ENCODE measurements at places on chromosomes 6 and 20.

- DNase-seq, result no peak
Measured at GRCh38 chr20:59006864-59007664, at the start of gene CTSZ. CTSZ (minus strand) TSS chr20:59007254; CDS start chr20:59007128, 126 bp downstream.

DNA sequence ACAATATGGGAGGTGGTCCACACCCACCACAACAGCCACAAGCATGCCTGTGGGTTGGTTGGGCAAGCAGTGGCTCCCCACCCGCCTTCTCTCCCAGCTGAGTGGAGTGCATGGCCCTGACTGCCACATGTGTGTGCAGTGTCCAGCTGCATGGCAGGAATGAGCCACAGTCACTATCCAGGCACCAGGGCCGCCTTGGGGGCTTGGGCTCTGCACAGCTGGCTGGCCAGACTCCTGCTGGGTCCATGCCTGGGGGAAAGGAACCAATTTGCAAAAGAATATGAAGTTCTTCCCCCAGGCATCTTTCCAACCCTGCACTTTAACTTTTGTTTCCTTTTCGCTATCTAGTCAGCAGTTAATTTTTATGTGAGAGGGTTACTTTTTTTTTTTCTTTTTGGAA is 11.6 kb upstream of the ASCC3 start:
- no peak for DNase-seq

- DNase-seq, result no peak
Measured at GRCh38 chr6:82217018-82217586, 30.4 kb downstream of the IBTK start.

DNA sequence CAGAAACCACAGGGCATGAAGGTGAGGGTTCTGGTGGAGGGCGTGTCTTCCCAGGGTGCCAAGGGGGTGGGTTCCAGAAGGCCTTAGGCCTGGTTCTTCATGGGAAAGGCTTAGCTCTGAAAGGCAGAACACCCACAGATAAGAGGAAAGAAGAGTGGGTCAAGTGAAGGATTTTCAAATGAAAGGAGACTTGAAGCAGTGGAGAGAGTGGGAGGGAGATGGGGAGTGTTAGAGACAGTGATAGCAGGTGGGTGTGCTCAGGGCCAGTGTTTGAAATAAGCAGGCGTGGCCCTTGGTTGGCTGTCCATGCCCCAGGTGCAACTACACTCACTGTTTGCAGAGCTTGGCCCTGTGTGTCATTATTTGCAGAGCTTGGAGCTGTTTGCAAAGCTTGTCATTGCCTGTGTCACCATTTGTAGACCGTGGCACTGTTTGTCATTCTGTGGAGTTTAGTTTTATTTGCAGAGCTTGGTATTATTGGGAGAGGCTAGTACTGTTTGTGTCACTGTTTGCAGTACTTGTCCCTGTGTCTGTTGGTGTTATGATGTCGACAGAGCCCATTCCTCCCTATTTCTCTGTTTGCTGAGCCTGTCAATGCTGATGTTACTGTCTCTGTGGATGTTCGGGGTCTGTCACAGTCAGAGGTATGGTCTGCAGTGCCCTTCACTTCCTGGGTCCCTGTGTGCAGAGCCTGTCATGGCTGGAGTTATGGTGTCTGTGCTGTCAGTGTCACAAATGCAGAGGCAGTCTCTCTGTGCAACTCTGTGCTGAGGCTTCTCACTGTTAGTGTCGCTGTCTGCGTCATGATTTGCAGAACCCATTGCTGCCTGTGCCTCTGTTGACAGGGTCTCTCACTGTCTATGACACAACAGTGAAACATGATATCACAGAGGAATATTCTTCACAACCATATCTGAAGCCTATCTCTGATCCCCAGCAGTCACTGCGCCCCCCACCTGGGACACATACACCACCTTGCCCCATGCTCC is 127.7 kb upstream of the LRFN2 start:
- no peak for DNase-seq

GRCh38 chr6:102494808-102495207 is 1101.3 kb downstream of the GRIK2 start:
- no peak for DNase-seq

DNA sequence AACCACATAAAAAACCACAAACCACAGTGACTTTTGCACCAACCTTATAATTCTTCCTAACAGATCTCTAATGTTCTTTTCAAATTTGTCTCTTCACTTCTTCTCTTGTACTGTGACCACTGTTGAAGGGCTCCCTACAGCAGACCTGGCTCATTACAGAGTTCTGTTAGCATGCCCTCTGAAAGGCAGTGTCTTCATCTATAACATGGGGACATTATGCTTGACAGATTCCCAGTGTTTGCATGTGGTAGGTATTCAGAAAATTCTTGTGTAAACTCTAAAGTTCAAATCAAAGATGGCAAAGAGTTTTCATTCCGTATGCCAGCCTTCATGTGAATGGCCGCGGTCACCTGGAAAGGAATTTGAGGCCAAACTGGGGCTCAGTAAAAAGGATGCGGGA is 182.6 kb downstream of the DHX35 start:
- no peak for DNase-seq

Measured in esophagus squamous epithelium (tissue), 5 donors.